ENCODE measurements at places on chromosomes 3 and 15. TPM values are rescaled to one million over a fixed set of nuclear protein-coding genes. Genes with fewer than 3 reads are reported as not detected.

The ANKDD1A gene
- 0.16 TPM for total RNA-seq

The CHRNA5 gene
- 2.3 TPM for total RNA-seq

The GOLGA6L1 gene
- not detected for total RNA-seq

The NEK10 gene
- total RNA-seq: 1.1 TPM

The CTXN2 gene
- total RNA-seq: not detected

The STRA6 gene
- total RNA-seq: not detected

The SPINK8 gene
- total RNA-seq: not detected

The CCR9 gene
- total RNA-seq: not detected

DNA sequence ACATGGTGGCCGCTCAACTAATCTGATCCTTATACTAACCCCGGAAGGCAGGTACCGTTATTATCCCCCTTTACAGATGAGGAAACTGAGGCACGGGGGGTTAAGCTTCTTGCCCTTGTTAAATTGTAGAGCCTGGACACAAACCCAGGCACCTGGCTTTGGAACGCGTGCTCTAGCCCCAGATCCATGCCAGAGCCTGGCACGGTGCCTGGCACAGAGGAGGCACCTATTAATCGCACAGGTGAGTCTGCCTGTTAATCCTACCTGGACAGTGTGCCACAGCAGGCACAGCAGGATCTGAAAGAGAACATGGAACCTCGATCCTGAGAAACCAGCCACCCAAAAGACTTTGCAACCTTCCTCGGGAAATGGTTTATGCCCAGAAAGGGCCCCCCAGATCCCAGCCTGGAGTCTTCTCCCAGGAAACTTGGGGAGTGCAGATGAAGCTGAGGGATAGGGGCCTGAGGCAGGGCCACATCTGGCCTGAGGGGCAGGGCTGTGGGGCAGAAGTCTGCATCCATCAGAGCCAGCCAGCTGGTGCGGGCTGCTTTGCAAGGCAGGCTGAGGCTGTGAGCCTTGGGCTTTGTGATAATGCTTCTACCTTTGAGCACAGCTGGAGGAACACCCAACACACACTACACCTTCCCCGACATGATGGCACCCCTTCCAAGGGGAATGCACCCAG is 55.3 kb upstream of the SLC6A1 start:
- DNase-seq: no peak

- no peak for DNase-seq
Measured at GRCh38 chr3:169847896-169848295, 21.8 kb downstream of the LRRC31 start.

GRCh38 chr15:29611057-29611456 is 211.2 kb downstream of the TJP1 start:
- DNase-seq: no peak

GRCh38 chr3:143135150-143135549 is 15.6 kb downstream of the CHST2 start:
- DNase-seq: peak; percentile 95

- DNase-seq: peak; percentile 57
Measured at GRCh38 chr3:19934098-19934566, at the start of gene EFHB. TSS of gene EFHB (minus strand) at chr3:19934217. CDS start at chr3:19934018, 199 bp downstream.

- no peak for DNase-seq
Measured at GRCh38 chr15:80856400-80856799, 77.2 kb downstream of the CEMIP start.

DNA sequence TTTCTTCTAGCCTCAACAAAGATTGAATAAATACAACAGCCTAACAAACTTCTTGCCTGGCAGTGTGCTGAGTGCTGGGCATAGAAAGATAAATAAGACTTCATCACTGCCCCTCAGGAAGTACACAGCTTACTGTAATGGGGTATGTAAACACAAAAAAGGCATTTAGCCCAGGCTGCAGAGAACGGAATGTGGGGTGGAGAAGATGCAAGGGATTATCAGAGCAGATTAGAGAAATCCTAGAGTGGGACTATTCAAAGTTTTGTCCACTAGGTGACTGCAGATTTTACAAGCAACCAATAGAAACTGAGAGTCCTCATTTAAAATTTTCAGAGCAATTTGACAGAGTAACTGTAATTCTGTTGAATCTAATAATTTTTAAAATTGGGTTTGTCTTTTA is 35.4 kb upstream of the TSC22D2 start:
- no peak for DNase-seq

- DNase-seq: no peak
Measured at GRCh38 chr3:71304684-71305083, 278.8 kb downstream of the FOXP1 start.

- DNase-seq: no peak
Measured at GRCh38 chr3:46856576-46857471, 6.4 kb downstream of the MYL3 start.

- DNase-seq: no peak
Measured at GRCh38 chr3:121976727-121977126, 45.3 kb downstream of the ILDR1 start.

All from MCF 10A (cell line).